ENCODE measurements at places on chromosomes 11 and 22. TPM values are rescaled to one million over a fixed set of nuclear protein-coding genes. Genes with fewer than 3 reads are reported as not detected.

The TEX12 gene
- 0.32 TPM for total RNA-seq

The SLC43A1 gene
- total RNA-seq, result 2.0 TPM

The ACR gene
- total RNA-seq, result 0.40 TPM

The GAB4 gene
- not detected for total RNA-seq

The LRRC32 gene
- total RNA-seq, result 33.5 TPM

- DNase-seq, result no peak
Measured at GRCh38 chr11:4211991-4212390, 117.4 kb downstream of the RRM1 start.

- no peak for DNase-seq
Measured at GRCh38 chr11:94106716-94107115, 21.9 kb upstream of the PANX1 start.

GRCh38 chr11:100965346-100965745 lies 164.3 kb downstream of the PGR start:
- no peak for DNase-seq

DNA sequence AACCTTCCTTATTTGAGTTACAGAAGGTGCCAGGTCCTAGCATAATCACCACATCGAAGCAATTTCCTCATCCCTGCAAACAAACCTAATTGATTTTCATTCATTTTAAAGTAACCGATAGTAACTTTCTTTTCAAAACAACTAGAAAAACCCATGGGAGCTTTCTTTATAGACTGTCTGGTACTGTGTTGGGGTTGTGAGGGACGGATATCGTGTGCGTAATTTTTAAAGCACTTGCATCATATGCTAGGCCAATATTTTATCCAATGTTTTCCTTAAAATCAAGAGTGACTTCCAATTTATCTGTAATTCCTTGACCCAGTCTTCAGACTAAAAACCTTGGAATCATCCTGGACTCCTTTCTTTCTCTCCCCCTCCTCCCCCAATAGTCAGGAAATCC lies 271.5 kb upstream of the SESN3 start:
- DNase-seq, result no peak

DNA sequence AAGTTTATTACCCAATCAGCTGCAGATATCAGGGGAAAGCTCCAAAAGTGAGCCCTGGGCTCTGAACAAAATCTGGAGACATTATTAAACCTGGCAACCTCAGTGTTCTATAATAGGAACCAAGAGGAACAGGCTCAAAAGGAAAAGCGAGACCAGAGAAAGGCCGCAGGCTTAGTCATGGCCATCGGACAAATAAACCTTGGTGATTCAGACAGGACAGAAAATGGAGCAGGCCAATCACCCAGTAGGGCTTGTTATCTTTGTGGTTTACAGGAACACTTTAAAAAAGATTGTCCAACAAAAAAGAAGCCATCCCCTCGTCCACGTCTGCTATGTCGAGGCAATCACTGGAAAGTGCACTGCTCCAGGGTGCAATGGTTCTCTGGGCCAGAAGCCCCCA lies 7.7 kb upstream of the PANX1 start:
- no peak for DNase-seq

DNA sequence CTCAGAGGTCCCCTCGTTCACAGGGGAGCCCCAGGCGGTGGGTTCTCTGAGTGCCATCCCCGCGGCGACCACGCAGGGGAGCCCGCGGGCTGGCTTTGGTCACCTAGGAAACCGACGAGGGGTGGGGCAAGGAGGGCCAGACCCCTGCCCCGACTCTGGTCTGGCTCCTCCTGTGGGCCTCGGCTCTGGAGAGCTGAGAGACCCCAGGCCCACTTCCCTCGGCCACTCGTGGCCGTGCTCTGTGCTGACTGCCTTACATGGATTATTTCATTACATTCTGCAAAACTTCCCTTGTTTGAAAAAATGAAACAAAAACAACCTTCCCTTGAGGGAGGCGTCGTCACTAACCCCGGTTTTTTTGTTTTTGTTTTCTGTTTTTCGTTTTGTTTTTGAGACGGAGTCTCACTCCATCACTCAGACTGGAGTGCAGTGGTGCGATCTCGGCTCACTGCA lies 15.1 kb upstream of the CYTH4 start:
- peak; percentile 83 for DNase-seq

- DNase-seq, result no peak
Measured at GRCh38 chr22:20607157-20607907, 99.9 kb downstream of the MED15 start.

- DNase-seq, result no peak
Measured at GRCh38 chr11:128779036-128779435, 85.2 kb downstream of the FLI1 start.

- peak; percentile 80 for DNase-seq
Measured at GRCh38 chr11:68677432-68677831, 6.9 kb upstream of the GAL start.

DNA sequence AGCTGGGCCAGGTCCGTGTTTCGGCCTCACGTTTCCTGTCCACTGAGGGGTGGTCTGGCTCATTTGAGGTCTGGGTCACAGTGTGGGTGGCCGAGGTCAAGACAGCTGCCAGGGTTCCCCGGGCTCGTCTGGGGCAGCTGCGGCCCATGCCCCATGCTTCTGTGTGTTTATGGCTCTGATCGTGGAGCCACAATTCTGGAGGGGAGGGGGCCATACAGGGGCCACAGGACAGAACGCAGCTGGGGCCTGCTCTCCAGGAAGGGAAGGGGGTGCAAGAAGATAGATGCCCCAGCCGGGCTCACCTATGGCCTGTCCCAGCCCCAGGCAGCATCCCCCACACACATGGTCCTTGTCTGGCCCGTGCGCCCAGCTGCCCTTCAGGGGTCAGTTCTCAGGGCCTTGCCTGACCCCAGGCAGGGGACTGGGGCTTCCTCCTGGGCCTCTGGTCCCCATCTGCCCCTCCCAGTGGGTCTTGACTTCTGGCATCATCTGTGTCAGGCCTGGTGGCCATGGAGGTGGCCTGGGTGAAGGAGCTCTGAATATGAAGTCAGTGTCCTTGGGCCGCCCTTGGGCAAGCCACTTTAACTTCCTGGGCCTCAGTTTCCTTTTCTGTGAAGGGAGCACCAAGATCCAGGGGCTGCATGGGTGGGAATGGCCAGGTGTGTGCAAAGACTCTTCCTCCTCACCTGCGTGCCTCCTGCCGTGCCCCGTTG lies 8.4 kb downstream of the TSPAN32 start:
- DNase-seq, result no peak

DNA sequence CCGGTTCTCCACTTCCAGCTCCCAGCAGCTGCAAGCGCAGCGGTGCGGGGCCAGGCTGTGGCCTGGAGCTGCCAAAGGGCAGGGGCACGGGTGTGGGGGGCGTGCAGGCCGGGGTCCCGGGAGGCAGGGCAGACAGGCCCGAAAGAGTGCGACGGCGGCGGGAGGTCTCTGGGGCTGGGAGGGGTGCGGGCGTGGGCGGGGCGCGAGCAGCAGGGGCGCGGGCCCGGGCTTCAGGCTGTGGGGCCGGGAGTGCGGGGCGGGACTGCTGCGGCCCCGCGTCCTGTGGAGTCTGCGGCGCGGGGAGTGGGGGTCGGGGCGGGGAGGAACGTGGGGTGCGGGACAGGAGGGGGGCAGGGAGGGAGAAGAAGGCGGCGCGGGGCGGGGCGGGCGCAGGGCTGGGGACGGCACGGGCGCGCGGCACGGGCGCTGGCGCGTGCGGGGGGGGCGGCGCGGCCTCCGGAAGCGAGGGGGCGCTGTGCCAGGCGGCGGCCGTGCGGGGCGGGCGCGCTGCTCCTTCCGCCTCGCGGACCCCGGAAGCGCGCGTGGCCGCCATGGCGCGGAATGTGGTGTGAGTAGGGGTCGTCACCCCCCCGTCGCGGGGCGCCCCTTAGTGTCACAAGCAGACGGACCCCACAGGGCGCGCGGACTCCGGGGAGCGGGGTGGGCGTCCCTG lies at the start of gene MRPL23:
Gene MRPL23, plus strand, starts transcription at position 521 of the 673 bp plus-strand sequence. Its CDS starts 31 bp downstream, at position 552.
- DNase-seq, result no peak

DNA sequence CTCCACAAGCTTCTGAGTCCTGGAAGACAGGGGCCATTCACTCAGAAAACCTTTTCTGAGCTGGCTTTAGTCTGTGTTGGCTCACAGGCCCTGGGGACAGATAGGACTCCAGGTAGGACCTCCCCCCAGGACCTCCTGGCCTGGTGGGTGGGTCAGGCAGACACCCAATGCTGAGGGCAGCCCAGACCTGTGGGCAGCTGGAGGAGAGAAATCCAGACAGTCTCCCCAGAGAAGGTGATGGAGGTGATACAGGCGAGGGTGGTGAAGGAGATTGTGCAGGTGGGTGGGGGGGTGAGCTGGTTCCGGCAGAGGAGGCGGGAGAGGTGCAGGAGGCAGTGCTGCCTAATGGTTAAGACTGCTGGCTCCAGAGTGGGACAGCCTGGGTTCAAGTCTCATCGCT lies 15.6 kb downstream of the LRRC32 start:
- DNase-seq, result peak; percentile 74

DNA sequence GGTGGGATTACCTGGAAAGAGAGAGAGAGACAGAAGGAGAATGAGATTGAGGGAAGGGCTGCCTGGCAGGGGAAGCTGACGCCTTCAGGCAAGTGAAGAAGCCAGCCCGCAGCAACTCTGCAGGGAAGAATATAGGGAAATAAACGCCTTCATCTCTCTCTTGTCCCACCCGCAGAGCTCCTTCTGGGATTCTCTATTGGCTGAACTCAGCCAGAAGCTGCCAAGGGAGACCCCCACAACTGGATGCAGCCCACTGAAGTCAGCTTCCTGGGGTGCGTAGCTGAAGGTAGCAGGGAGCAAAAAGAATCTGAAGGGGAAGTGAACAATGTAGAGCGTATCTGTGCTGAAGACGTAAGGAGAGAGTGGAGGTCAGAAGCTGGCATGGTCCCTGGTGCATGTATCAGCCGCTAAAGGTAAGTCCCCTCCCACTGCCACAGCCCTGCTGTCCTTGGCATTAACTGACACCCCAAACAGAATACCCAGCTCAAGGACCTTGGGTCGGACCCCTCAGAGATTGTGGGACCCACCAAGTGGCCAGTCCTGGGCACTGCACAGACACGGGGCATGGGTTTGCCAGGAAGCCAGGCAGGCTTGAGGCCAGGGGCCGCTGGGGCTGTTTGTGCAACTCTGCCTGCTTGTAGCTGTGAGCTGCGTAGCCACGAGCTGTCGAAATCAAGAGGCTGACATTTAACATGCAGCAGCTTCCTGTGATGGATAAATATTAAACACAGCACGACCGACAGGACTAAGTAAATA lies 469.9 kb downstream of the MN1 start:
- DNase-seq, result no peak

- DNase-seq, result no peak
Measured at GRCh38 chr11:35340715-35341114, 78.6 kb downstream of the SLC1A2 start.
